Cardiac fibroblast (primary cell): ENCODE measurements at places on chromosomes 11 and 22.

GRCh38 chr11:43948341-43949225, 6.1 kb downstream of the C11orf96 start:
- DNase-seq, result no peak

DNA sequence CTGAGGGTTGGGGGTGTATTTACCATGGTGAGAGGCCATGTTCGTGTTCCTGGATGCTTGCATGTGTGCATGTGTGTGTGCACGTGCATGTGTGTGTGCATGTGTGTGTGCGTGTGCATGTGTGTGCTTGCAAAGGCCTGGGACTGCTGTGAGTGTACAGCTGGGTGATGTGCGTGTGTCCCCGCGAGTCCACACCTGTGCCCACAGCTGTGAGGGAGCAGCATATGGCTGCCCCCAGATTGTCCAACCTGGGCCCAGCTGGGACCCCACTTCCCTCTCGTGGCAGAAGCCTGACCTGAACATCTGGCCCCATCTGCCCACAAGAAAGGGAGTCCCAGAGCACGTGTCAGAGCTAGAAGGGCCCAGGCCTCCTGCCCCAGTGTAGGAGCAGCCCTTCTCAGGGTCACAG, 8.4 kb upstream of the CD248 start:
- DNase-seq, result no peak

GRCh38 chr11:97111559-97111958, 721.7 kb downstream of the JRKL start:
- no peak for DNase-seq

DNA sequence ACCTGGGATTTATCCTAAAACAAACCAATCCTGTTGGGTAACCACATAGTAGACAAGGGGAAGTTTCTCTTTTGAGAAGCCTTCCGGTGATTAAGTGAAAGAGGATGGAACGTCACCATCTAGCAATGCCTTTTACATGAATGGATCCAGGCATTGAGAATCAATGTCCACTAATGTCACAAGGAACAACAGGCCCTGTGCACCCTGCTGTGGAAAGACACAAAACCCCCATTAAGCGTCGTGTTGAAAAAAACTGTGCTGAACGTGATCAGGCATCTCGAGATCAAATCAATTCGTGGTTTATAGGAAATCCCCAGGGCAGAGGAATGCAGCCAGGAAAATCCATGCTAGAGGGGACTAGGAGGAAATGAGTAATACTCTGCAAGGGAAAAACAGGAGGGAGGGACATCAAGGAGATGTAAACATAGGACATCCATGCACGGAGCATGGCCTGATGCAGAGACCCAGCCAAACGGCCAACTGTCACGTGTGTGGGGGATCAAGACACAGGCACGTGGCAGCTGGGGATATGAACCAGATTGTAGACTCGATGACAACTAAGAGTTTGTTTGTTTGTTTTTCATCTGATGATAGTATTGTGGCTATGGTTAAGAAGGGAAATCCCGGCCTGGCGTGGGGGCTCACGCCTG, 38.6 kb upstream of the CARS1 start:
- peak; percentile 88 for DNase-seq

- no peak for DNase-seq
Measured at GRCh38 chr22:37237371-37238268, 6.4 kb downstream of the RAC2 start.

DNA sequence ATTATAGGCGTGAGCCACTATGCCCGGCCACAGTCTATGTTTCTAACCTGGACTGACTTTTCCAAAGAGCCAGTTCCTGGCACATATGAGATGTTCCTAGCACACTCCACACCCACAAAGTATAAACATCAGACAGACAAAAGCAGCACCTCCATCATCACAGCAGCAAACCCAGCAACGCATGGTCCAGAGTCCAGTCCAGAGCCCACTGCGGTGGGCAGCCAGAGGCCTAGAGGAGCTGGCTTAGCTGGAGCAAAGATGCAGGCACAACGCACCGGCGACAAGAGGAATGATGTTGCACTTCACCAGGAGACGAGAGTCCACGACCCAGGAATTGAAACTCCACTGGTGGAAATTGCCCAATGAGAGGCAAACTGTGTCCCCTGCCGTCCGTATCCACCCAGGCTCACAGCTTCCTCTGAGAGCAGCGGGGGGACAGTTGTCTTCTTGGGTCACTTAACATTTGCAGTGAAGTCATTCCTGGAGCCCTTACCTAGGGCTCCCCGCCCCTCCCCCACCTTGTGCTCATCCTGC, 36.6 kb downstream of the RPS6KA4 start:
- no peak for DNase-seq

DNA sequence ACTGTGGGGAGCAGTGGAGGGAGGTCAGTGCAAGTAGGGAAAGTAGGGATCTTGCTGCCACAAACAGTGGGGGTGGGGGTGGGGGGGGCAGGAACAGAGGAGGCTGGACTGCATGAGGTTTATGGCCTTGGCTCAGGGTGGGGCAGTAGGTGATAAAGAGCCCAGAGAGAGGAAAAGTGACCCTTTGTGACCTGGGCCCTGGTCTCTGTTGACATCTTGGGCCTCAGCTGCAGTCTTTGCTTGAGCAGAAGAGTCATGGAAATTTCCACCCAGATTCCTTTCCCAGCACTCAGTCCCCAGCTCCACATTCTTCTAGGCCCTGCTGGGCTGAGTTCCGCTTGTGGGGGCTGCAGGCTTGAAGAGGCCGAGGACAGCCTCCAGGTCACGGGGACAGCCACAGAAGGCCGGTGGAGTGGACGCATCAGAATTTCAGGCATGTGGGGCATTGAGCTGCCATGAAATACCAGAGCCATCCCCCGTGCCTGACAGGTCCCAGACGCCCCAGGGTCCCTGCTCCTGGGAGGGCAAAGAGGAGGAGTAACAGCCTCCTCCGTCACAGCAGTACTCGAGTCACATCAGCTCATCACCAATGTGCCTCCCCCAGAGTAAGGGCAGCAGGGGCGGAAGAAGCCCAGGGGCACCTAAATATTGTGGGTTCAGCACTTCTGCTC, 9.7 kb upstream of the MALAT1 start:
- peak; percentile 86 for DNase-seq

DNA sequence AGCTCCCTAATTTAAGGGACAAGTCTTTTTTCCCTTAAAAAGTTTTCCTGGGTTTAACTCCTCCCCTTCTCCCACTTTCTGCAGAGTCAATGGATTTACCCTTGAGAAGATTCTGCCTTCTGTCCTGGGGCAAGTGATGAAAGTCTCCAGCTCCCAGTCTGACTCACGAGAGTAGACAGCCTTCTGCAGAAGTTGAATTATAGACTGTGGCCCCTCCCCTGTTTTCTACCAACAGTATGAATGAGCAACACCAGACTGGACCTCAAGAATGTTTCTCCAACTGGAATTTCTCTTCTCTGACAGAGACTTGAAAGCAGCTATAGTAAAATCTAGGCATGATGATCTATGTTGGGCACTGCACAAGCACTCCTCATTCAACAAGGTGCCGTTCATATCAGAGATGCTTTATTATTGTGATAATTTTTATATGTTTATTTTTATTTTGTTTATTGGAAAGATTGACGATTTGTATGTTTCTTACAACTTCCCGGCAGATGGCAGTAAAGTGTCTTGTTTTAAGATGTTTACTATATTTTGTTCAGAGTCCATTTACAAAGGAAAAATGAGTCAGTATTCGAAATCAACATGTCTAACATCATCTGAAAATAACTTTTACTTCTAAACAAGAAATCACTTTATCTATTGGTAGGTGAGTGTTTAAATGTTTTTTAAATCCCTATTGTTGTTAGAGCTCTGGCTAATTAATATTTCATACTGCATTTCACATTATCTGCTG, 56.6 kb downstream of the LMO2 start:
- peak; percentile 58 for DNase-seq

DNA sequence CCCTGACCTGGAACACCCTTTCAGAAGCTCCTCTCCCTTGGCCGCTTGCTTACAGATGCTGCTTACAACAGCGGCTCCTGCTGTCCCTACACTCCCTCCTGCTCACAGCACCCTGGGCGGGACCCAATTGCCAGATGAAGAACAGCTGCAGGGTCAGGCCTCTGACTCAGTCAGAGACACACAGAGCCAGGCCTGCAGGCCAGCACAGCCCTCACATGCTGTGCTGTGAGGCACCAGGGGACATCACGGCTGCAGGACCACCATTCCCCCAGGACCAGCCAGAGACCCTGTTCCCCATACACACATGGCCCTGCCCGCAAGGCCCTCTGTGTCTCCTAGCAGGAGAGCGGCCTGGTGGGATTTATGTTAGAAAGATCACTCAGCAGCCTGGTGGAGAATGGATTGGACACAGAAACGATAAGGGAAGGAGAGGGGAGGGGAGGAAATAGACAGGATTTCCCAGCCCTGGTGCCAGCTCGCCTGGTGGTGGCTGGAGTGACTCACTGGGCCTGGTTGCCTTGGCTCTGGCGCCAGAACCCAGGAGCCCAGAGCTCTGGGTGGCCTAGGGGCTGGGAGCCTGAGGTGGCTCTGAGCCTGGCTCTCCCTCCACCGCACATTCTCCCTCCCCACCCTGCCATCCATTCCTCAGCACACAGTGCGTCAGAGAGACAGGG, 6.7 kb downstream of the CAPN5 start:
- peak; percentile 94 for DNase-seq

DNA sequence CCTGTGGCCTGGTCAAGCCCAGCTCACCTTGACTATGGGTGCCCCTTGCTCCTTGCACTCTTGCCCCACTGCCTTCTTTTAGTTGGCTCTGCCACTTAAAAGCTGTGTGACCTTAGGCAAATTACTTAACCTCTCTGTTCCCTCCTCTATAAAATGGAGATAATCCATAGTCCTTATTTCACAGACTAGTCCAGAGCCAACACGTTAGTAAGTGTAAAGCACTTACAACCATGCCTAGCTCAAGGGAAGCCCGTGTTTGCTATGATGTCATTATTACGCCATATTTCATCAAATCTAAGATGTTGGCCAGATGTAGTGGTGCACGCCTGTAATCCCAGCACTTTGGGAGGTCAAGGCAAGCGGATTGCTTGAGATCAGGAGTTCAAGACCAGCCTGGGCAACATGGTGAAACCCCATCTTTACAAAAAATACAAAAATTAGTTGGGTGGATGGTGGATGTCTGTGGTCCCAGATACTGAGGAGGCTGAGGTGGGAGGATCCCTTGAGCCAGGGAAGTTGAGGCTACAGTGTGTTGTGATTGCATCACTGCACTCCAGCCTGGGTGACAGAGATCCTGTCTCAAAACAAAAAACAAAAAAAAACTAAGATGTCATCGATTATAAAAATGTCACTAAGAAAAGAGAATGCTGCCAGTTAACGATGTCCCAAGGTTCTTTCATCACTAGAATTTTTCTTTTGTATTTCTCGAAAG, 2.3 kb upstream of the CCDC88B start:
- no peak for DNase-seq

DNA sequence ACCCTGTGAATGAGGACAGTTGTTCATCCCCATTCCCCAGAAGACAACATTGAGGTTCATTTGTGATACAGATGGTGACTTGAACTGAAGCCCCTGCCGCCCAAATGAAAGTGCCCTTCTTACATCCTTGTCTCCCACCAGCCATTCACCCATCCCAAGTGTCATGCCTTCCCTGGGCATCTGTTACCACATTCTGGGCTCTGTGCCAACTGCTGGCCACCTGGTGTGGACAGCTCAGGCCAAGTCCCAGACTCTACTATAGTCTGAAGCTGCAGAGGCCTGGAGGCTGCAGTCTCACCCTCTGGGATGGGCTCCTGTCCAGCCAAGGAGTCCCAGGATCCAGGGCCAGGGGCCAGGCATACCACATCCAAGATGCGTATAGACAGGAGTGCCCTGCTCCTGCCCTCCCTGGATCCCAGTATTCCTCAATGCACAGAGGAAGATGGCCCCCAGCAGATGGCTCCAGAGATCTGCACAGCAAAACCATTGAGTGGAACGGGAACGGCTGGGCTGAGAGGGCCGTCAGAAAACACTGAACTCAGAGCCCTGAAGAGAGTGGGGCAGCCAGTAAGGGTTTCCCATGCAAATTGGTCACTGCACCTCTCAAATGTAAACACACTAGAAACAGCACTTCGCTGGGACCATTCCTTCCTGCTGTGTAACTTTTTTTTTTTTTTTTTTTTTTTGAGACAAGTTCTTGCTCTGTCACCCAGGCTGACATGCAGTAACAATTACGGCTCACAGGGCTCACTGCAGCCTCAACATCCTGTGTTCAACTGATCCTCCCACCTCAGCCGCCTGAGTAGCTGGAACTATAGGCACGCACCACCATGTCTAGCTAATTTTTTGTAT, 22.8 kb downstream of the ARRB1 start:
- DNase-seq, result peak; percentile 79

DNA sequence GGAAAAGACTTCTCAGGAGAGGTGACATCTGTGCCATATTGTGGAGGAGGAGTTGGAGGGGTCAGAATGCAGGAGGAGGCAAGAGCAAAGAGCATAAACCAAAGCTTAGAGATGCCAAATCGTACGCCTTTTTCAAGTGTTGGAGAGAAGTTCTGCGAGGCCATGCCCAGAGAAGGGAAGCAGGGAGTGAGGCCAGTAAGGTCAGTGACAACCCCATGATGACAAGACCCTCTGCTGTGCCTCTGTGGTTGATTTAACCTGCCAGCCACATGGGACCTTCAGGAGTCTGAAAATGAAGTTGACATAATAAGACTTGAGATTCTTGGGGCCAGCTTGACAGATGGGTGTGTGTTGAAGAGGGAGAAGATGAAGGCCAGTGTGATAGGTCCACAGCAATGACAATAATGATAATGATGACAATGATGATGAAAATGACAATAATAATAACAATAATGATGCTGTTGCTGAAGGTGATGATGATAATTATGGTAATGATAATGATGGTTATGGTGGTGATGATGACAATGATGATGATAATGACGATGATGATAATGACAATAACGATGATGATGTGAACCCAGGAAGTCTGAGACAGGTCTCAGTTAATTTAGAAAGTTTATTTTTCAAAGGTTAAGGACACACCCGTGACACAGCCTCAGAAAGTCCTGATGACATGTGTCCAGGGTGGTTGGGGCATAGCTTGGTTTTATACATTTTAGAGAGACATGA, 152.6 kb upstream of the B3GAT1 start:
- DNase-seq, result no peak

DNA sequence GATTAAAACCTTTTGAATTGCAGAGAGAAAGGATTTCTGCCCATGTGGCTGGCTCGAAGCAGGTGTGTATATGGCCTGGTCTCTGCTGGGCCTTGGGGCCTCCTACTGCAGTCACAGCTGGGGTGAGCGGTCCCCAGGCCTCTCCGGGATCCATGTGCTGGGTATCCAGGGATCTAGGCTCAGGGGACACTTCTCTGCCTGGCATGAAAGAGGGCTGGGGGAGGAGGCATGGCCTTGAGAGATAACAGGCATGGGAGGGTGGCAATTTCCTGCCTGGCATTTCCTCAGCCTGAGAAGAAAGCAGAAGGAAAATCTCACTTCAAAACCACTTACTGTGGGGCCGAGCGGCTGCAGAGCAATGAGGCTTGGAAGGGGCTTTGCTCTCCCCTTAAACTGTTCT, 20.3 kb upstream of the PARVG start:
- no peak for DNase-seq

DNA sequence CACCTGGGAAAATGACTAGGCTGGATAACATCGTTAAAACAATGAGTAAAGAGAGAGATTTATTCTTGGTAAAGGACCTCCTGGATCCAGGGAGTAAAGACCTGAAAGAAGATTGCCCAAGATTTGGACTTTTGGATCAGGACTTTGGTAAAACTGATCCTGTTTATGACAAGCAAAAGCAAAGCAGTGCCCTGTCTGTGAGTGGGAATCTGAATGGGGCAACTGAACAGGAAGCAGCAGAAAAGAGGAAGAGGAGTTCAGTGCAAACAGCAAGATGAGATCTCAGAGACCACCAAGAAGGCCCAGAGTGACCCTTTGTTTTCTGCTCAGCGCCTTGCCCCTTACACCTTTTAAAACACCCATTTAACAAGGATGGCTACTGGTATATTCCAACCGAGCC, 122.0 kb downstream of the VPREB1 start:
- DNase-seq, result no peak
